Stimulated activated naive CD8-positive, alpha-beta T cell treated with anti-CD3 and anti-CD28 coated beads, Interleukin-15, amount 100 ng/mL, for 72 hours (primary cell): ENCODE measurements at places on chromosomes 12 and 14.

DNA sequence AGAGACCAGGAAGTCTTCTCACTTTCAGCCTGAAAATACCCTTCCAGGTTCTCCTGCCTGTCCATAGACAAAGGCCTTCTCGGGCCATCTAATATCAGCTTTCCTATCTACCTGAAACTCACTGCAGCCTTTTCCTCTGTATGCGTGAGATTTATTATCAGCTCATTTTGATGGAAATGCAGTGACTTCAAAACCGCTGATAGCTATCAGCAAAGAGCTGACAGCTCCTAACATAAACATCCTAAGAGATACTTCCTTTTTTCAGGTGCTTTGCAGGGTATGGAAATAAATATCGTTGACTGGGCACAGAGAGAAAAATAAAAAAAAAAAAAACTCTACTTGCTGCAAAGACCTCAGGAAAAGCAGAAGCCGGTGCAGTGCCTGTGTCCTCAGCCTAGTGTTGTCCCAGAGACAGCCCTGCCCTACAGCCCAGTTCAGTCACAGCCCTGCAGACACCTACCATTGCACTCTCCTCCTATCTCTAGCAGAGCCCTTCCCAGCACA, 215.0 kb upstream of the EGLN3 start:
- no peak for DNase-seq

DNA sequence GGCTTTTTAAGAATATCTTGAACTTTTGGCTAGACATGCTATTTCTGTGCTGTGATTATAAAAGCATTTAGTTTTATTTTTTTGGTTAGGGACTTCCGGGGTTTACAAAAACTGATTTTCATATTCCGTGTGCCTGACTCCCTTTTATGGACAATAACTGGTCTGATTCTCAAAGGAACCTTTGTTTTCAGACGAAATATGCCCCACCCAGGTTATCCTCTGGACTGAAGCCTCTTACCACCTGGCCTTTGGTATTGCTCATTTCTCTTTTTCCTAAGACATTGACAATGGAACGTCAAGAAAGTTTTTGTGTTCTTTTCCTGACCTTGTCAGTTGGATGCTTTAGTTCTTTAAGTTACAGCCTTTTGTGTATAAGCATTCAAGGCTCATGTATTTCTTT, 10.8 kb downstream of the TIGAR start:
- DNase-seq: no peak

- DNase-seq: no peak
Measured at GRCh38 chr14:51996148-51996746, 6.9 kb downstream of the RTRAF start.

GRCh38 chr12:131672311-131672940, 38.5 kb upstream of the SFSWAP start:
- no peak for DNase-seq

GRCh38 chr12:8860165-8860961, 37.9 kb downstream of the A2ML1 start:
- peak; percentile 20 for DNase-seq

DNA sequence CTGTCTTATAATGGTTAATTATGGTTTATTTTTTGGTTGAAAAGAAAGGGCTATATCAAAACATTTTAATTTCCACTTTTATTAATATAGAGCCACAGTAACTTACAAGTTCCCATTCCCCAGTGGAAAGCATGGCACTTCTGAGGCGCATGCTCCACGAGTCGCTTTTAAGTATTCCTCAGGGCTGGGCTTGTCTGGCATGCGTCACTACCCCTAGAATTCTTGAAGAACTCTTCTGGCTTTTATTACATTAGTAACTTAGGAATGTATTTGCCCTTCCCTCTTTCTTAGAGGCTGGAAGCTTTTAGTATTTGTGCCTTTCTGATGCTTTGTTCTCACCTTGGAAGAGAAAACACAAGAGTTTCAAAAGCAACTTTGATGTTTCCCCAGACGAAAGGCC, 81.1 kb downstream of the ESR2 start:
- no peak for DNase-seq

GRCh38 chr12:98612696-98613334, 19.3 kb downstream of the SLC25A3 start:
- no peak for DNase-seq

DNA sequence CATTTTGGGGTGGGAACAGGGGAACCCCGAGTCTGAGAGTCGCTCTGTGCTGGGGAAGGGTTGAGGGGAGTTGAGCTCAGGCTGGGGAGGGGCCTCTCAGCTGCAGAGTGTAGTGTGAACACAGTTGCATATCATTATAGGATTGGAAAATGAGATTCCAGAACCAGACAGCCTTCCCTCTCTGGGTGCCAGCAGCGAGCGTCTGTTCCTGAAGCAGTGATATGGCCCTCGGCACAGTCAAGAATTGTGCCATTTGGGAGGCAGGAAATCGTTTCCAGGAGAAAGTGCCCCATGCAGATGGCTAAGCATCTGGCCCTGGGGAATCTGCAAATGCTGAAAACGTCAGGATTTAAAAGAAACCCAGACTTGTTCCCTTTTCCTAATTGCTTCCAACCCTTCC, 70.4 kb upstream of the SFSWAP start:
- no peak for DNase-seq

DNA sequence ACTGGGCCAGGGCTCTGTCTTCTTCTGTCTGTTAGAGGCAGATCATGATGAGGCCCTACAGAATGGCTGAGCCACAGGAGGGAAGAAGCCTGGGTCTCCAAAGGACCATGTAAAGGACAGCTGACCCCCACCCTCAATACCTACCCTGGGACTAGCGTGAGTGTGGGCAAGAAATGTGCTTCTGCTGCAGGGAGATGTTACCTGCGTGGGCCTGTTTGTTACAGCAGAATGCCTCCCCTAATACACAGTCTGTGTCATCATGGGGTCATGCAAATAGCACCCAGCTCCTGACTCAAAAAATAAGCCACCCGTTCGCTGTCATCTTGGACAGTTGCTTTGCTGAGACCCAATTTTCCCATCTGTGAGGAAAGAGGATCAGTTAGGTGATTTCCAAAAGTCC, 90.6 kb downstream of the CALM1 start:
- no peak for DNase-seq

- DNase-seq: no peak
Measured at GRCh38 chr12:25434515-25434914, 118.6 kb downstream of the LMNTD1 start.

GRCh38 chr12:11702959-11703358, 53.5 kb downstream of the ETV6 start:
- DNase-seq: no peak

- DNase-seq: peak; percentile 9
Measured at GRCh38 chr14:68808696-68809480, 16.0 kb upstream of the ZFP36L1 start.

DNA sequence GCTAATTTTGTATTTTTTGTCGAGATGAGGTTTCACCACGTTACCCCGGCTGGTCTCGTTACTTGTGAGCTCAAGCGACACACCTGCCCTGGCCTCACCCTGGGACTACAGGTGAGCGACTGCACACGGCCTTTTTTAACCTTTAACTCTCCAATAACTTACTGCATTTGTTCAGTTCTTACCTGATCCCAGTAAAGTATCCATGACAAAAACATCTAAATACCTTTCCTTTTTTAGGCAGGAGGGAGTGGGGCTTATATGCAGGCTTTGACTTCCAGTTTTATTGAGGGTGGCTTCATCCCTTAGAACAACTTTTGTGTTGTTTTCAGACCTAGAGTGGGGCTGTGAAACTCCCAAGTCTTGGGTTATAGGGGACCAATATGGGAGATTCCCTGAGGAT, 68.3 kb downstream of the DENND5B start:
- no peak for DNase-seq

DNA sequence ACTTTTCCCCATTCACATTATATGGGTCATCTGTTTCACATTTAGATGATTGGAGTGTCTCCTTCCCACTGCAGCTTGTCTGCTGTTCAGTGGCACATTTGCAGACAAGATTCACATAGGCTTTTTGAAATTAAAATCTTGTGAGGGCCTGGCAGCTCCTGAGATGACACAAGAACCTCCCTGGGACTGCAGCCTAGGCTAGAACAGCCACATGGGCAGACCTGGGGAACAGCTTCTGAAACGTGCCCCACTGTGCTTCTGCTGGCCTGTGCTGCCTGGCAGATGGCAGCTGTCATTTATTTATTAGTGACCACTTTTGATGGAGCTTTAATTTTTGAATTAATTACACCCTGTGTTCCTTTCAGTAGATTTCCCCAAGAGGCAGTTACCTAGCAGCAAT, 137.4 kb downstream of the GRIP1 start:
- DNase-seq: no peak
